Stimulated activated CD8-positive, alpha-beta memory T cell treated with anti-CD3 and anti-CD28 coated beads, Interleukin-7, amount 100 ng/mL, for 4 hours (primary cell): ENCODE measurements at places on chromosomes 2 and 18.

- DNase-seq, result no peak
Observed at GRCh38 chr2:59933948-59934347, 619.5 kb downstream of the BCL11A start.

DNA sequence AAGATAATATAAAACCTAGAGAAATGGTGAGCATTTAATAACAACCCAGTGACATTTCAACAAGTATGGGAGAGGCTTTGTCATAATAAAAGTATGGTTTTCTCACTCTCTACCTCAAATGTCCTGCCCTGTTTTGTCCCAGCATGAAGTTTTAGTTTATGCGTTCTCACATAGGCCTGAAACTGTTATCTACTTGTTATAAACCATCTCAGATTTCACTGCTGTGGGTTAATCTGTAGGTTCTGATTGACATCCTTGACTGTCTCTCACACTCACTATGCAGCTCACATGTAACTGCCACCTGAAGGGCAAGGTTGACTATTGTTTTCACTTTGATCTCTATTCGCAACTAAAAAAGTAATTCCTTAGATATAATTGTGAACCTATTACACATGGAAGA lies 44.9 kb downstream of the ZEB2 start:
- DNase-seq, result no peak

DNA sequence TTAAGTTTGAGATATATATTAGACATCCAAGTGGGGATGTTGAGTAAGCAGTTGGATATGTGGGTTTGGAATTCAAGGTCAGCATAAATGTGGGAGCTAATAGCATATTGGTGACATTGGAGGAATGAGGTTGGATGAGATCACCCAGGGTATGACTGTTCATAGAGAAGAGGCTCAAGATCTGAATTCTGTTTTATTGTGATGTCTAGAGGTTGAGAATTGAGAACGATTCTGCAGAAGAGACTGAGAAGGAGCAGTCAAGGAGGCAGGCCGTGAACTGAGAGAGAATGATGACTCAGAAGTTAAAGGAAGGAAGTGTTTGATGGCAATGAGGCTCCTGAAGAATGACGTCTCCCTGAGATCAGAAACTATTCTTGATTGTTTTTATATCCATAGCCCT lies 5.9 kb downstream of the SERPINB11 start:
- no peak for DNase-seq

DNA sequence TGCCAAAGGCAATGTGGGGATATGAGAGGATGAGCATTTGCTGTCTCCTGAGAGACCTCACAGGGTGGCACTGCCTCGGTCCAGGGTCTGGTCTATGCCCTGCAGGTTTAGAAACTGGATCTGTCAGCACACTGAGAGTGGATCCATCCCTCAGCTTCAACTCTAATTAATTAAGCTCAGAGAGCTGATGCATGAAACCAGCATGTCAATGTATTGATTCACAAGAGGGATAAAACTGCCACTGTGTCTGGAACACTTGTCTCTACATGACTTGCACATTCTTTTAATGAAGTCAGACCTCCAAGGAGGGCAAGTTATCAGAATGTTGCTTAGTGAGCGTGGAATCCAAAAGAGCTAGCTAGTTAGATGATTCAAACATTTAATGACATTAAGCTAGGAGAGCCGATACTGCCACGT lies 22.5 kb upstream of the POLE4 start:
- no peak for DNase-seq

- DNase-seq, result no peak
Observed at GRCh38 chr18:74652392-74652988, 54.8 kb downstream of the ZNF407 start.

DNA sequence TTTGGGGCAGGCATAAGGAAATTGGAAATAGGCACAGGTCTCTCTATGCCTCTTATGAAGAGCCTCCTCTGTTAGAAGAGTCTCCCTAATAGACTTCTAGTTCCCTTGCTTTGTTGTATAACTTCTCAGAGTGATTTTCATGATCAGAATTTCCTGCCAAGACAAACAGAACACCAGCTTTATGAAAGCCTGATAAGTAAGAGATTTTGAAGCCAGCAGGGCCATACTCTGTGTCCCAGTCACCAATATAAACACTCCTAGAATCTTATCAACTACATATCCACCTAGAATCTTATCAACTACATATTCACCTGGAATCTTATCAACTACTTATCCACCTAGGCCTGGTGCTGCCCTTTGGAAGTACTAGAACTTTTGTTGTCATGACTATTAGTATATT lies 579.5 kb downstream of the ARHGAP15 start:
- no peak for DNase-seq
